Activated naive CD8-positive, alpha-beta T cell treated with anti-CD3 and anti-CD28 coated beads, Interleukin-2, amount 10 ng/mL, durations not matched to agents 7 days and 5 days (primary cell): ENCODE measurements at places on chromosomes 1 and 21. TPM values are rescaled to one million over a fixed set of nuclear protein-coding genes. Genes with fewer than 3 reads are reported as not detected.

- no peak for DNase-seq
These were observed 50.3 kb upstream of the USP1 start for GRCh38 chr1:62386351-62387121.

GRCh38 chr1:201014816-201015200 is 8.7 kb downstream of the KIF21B start:
- DNase-seq: no peak

DNA sequence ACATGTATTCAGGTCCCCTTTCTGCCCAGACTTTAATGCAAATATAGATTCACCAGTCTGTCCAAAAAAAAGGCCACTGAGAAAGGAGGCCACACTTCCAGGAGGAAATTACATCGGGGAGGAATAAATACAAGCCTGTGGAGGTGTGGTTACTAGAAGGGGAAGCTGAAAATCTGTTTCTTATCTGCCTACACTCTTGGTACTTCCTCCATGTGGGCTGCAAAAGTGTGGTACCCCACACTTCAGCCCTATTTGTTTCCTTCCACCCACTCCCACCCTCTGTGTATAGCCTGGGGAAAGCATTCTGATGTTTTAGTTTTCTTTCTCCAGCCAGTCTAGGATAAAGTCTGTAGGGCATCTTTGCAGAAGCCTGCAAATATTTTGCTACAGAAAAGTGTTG is 38.4 kb downstream of the UTP25 start:
- no peak for DNase-seq

GRCh38 chr1:212351588-212352362 is 62.9 kb downstream of the PACC1 start:
- DNase-seq: no peak

DNA sequence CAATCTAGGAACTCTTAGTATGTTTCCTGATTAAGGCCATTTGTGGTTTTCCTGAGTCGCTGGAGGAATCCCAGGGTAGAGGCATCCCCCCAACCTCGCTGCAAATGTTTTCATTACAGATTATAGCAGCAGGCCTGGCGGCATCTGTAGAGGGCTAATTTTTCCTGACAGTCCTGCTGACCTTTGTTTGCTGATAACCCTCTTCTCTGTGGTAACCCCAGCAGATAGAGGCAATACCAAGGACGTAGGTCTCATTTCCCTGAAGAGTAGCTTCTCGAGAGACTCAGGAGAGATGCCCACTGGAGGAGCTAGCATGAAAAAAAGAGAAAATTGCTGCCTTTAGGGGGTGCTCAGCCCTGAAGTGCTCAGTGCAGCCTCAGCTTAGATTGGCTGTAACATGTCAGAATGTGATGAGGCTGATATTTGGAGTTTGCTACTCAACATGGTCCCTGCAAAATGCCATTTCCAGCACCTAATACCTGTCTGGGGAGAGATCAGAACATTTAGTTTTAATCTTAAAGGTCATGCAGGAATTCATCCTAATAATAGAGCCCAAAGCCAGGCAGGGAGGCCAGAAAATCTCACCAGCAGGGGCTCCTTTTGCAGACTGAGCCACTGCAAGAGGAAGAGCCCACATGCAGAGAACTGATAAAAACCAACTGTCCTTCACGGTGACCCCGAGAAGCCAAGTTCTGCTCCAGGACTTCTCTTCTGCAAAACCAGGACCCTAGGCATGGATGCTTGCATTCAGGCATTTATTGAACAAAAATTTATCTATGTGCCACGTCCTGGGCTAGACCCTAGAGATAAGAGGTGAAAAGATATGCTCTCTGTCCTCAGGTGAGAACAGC is 184.5 kb downstream of the KAZN start:
- no peak for DNase-seq

- DNase-seq: peak; percentile 6
These were observed 33.0 kb downstream of the MRAP start for GRCh38 chr21:32331444-32332305.

DNA sequence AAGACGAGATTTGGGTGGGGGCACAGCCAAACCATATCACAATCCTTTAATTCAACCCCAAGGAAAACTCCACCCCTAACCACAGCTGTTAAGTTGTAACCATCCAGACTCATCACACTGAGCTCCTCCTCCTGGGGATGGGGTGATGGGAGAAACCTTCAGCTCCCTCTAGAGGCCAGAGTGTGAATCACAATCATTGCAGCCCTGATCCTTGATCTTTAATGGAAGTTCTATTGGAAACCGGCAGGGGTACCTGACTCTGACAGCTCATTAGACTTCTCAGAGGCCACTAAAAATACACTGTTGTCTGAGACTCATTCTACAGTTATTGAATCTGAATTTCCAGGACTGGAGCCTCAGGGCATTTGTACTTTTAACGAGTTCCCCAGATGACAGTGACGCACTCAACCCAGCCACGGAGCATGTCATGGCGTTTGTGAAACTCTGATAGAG is 127.2 kb downstream of the IGSF21 start:
- DNase-seq: no peak

GRCh38 chr1:201128476-201128875 is 1.5 kb upstream of the ASCL5 start:
- DNase-seq: no peak

DNA sequence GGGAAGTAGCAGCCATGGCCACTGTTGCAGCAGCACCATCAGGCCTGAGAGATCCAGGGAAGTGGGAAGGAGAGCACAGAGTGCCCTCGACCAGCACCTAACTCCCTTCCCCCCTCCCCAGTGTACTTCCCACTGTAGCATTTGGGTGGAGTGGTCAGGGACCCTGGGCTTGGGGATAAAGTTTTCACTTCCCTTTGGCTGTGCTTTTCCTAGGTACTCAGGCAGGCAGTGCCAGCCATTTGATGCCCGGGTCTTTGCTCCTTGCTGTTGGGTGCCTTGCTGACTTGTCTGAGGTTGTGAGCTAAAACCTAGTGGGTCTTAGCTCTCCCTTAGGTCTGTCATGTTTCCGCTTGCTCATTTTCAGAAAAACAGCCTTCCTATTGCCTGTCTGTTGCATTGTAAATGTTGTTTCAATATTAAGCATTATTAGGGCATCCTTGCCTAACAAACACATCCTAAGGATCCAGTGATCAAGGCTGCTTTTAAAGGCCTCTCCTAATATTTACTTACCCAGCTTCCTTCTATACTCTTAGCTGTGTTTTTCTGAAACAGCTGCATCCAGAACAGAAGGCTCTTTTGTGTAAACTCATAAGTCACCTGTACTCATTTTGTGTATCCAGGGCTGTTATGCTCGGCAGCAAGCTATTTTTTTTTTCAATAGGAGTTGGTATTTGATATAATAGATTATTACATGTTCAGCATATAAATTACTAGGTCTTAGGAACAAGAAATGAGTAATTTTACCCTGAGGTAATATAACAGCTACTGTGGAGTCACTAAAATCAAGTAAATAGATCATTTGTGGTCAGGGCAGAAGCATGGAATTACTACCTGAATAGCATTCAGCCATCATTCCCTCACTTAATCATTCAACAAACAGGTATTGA is 418.6 kb upstream of the PROX1 start:
- no peak for DNase-seq

Gene TCHH
- total RNA-seq: 0.08 TPM

Gene BACE2
- 5.2 TPM for total RNA-seq

Gene NUAK2
- total RNA-seq: 14.7 TPM
